DND-41 (cell line): ENCODE measurements at places on chromosomes 6 and 20.

GRCh38 chr6:11011787-11012234 lies 32.3 kb downstream of the ELOVL2 start:
- DNase-seq: no peak

- no peak for DNase-seq
These were observed 107.3 kb upstream of the SNX9 start for GRCh38 chr6:157715728-157716164.

GRCh38 chr6:36599791-36600209 lies 5.6 kb downstream of the SRSF3 start:
- DNase-seq: peak; percentile 39

- no peak for DNase-seq
These were observed 44.9 kb upstream of the CEP162 start for GRCh38 chr6:84272298-84272697.

GRCh38 chr6:132270726-132271402 lies 130.4 kb downstream of the MOXD1 start:
- no peak for DNase-seq

DNA sequence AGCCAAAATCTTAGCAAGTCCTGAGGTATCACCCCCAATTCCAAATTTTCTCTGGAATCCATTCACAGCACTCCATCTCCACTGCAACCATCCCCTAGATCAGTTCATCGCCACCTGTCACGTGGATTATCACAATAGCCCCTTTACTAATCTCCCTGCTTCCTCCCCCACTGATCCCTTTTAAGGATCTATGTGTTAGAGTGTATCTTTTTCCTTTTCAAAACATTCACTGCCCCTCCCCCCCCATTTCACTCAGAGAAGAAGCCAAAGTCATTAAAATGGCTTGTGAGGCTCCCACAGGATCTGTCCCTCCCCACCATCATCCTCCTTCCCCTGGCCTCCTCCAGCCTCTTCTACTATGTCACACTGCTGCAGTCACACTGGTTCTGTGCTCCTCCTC lies 18.4 kb upstream of the SPAG4 start:
- no peak for DNase-seq

DNA sequence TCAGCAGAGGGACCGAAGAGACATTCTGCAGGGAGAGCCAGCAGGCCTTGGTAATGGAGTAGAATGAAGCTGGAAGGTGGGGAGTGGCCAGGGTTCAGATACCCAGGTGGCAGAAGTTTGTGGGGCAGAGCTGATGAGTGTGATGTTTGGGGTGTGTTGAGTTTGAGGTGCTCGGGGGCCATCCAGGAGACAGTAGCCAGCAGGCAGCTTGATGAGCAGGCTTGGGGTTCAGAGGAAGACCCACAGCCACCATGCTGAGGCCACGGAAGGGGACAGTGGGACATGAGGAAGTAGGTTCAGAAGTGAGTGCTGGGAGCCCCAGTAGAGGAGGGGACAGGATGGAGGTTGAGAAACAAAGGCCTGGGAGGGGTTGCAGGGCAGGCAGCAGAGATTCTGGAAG lies 11.1 kb upstream of the FOXS1 start:
- no peak for DNase-seq

- DNase-seq: peak; percentile 43
These were observed 3.8 kb downstream of the DIDO1 start for GRCh38 chr20:62922451-62922921.

GRCh38 chr6:72218125-72218524 lies 331.8 kb downstream of the RIMS1 start:
- DNase-seq: no peak

DNA sequence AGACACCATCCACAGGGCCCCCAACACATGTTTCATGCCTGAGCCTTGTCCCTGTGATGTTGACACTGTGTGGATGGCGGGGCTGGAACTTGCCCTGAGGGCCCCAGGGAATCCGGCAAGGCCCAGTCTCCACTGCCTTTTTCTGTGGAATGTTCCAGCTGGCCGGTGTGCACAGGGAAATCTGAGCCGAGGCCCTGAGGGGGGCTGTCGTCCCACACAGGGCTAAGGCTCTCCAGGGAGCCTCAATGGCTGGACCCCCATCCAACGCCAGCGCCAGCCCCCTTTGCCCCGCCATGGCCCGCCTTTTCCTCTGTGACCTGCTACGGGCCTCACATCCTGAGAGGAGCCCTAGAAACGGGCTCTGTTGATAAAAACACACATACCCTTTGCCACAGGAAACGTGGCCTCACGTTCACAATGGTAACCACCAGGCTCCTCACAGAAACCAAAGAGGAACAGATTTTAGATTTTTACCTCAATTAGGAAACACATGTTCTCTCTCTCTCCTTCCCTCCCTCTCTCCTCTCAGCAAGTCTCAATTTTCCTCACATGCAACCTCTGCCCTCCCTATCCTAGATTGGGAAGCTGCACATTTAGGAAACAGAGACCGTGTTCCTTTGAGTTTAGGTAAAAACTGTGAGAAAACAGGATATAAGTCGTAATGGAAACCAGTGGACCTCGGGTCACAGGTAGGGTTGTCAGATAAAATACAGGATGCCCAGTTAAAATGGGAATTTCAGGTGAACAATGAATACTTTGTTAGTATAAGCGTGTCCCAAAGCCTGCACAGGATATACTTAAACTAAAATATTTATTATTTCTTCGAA lies 13.7 kb upstream of the ZNF831 start:
- DNase-seq: no peak

DNA sequence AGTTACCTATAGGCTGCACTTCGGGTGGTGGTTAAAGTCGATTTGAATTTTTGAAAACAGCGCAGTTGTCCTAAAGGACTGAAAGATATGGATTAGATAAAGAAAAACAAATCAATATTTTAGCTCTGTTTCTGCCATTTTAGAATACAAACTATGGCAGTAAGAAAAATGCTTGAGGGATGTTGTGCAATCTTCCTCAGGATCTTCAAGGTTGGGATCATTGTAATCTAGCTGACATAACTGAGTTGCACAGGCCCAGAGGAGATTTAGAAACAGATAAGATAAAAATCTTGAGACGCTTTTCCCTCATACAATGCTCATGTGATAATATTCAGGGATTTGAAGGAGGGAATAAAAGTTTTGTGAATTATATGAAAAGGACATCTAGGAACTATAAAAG lies 926 bp downstream of the PEX3 start:
- DNase-seq: no peak

- no peak for DNase-seq
These were observed 52.6 kb downstream of the GINS1 start for GRCh38 chr20:25459916-25460535.

- no peak for DNase-seq
These were observed 125.9 kb upstream of the THBS2 start for GRCh38 chr6:169379495-169380070.

GRCh38 chr20:43917380-43917779 lies 2.7 kb downstream of the TOX2 start:
- DNase-seq: no peak

DNA sequence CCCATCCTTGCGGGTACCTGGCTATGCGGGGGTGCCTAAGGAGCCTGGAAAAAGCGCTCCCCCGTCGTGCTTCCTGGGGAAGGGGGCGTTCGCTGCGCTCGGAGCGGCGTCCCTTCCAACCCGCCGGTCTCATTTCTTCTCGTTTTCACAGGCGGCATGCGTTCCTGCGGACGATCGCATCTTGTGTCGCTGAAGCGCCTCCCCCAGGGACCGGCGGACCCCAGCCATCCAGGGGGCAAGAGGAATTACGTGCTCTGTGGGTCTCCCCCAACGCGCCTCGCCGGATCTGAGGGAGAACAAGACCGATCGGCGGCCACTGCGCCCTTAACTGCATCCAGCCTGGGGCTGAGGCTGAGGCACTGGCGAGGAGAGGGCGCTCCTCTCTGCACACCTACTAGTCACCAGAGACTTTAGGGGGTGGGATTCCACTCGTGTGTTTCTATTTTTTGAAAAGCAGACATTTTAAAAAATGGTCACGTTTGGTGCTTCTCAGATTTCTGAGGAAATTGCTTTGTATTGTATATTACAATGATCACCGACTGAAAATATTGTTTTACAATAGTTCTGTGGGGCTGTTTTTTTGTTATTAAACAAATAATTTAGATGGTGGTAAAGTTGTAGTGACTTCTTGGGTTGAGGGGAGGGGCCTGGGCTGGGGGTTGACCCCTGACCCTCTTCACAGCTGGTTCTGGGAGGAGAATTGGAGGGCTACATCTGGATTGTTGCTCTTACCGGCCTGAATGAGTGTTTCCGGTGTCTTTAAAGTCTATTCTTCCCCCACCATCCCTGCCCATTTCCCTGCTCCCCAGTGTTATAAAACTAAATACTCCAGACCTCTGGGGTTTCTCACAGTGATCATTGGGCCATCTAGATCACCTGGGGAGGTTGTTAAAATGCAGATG lies 1.1 kb downstream of the ID1 start:
- no peak for DNase-seq

DNA sequence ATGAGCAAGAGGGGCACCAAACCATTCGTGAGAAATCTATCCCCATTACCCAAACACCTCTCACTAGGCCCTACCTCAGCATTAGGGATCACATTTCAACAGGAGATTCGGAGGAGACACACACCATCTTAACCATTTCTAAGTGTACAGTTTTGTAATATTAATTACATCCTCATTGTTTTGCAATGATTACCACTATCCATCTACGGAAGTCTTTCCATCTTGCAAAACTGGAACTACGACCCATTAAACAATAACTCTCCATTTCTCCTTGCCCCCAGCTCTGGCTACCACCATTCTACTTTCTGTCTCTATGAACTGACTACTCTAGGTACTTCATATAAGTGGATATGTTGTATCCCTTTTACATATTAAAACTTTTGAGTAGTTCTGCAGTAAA lies 20.1 kb downstream of the ACOT13 start:
- no peak for DNase-seq
